PC-3 (cell line): ENCODE measurements at places on chromosomes 16 and 17.

DNA sequence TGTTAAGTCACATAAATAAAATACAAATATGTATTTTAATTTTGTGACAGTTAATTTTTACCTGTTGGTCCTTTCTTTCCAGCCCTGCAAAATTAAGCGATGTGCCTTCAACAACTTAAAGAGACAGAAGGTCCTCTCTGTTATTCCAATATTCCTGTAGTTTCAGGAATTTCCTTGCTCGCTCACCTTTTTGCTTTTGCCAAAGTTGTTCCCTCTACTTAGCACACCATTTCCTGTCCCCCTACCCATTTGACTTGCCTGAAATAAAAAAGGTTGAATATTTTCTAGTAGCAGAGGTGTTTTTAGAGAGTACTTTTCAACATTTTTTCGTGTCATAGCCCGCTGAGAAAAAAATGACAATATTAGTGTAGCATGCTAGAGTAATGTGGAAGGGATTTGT, 556 bp upstream of the MYH2 start:
- DNase-seq: no peak

DNA sequence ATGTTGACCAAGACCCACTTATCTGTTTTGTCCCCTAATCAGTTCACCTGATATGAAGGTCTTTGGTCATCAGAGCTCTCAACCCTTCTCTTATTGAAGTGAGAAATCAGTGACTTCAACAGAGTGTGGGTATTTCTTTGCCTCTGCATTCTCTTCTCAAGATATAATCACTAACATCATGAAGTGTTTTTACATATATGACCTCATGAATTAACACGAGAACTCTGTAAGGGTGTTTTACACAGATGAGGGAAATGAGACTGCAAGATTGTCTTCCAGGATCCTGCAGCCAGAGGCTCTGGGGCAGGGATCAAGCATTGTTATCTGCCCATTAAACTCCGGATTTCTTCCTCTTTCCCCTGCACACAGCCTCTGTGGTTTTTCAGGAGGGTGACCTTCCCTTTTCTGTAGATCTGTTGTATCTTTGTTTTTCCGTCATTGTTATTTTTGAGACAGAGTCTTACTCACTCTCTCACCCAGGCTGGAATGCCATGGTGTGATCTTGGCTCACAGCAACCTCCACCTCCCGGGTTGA, 22.7 kb downstream of the LCMT1 start:
- DNase-seq: no peak

- DNase-seq: no peak
These were observed 32.5 kb downstream of the AKAP10 start for GRCh38 chr17:19945009-19945626.

DNA sequence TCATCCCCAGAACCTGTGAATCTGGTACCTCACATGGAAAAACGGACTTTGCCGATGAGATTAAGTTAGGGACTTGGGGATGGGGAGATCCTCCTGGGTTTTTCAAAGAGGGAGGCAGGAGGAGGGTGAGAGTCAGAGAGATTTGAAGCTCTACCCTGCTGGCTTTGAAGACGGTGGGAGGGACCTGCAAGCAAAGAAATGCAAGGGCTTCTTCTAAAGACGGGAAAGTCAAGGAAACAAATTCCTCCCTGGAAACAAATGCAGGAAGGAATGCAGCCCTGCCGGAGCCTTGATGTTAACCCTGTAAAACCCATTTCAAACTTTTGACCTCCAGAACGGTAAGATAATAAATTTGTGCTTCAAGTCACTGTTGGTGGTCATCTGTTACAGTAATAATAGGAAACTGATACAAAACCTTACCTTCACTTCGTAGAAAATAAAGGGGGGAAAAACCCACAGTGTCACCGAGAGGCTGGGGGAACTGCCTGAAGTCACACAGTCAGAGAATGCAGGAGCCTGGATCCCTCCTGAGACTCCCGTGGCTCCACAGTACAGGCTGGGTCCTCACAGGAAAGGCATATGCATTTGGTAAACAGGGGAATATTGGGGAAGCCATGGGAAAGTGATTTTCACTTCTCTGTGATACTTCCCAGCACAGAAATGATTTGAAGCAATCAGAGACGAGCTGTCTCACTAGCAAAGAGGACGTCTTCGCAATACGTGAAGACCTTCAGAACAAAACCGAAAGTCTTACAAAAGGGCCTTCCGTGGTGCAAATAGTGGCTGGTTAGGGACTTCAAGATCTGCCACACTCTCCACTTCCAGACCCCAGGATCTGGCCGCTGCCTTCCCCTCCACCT, 58.9 kb upstream of the CLEC3A start:
- no peak for DNase-seq

DNA sequence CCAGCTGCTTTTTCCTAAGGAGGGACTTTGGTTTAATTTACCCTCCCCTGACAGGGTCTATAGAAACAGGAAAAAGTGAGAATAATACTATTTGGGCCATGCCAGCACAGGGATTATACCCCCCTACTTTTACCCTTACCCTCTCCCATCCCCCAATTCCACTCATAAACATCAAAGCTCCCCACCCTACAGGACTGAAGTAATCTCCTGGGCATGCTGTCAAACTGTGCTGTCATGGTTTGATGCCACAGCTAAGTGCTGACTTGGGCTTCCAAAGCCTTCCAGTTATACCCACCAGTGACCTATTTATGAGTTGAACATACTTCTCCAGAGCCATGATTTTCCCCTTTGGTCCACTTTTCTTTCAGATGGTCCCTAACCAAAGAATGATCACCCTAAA, 12.8 kb downstream of the PHF12 start:
- DNase-seq: no peak

DNA sequence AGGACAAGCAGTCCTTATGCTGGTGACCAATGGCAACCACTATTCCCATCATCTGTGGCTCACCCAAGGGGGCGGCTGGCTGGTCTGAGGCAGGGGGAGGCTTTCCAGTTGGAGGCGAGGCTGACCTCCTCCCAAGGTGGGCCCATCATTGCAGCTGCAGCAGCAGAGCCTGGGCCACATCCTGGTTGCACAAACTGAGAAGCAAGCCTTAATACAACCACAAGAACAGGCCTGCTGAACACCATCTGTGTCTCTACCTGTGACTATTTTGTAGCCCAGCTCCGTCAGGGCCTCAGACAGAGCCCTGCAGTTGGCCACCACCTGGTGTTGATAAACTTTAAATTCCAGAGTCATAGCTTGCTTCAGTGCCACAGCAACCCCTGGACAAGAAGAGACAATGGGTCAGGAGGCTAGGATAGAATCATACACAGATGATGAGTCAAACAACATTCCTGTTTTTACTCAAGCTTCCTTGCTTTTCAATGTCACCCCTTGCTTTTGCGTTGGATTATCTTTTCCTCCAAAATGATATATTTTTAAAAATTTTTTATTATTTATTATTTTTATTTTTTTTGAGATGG, 17.9 kb downstream of the SMCR8 start:
- no peak for DNase-seq

DNA sequence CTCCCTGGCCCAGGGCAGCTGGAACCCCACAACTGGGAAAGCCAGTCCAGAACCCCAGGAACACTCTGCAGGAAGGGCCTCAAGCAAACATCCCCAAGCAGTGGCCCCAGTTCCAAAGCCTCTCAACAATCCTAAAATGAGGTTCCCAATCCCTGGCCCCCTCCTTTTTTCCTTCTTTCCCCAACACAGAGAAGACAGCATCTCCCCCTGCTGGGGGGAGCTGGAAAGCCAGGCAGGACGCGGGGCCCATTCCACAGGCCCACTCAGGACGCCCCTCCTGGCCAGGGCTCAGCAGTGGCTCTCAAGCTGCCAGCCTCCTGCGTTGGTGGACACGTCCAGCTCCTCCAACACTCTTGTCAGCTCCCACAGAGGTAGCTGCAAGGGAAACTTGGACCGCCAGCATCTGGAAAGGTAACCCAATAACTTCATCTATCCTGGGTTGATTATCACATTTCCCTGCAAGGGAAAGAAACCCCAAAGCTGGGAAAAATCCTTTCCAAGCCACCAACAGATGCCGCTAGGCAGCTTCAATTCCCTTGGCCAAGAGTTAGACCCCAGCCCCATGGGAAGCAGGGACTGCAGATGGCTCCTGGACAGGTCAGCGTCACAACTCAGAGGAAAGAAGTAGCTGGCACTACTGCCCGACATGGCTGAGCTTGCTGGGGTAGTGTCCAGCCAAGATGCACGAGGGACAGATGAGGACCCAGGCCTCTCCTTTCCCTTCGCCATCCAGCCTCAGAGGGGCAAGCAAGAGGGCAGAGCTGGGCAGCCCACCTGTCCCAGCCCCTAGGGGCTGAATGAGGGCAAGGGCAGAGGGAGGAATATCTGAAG, 7.6 kb downstream of the HDAC5 start:
- peak; percentile 53 for DNase-seq

GRCh38 chr17:7042501-7043181, 1.3 kb downstream of the SLC16A11 start:
- no peak for DNase-seq

DNA sequence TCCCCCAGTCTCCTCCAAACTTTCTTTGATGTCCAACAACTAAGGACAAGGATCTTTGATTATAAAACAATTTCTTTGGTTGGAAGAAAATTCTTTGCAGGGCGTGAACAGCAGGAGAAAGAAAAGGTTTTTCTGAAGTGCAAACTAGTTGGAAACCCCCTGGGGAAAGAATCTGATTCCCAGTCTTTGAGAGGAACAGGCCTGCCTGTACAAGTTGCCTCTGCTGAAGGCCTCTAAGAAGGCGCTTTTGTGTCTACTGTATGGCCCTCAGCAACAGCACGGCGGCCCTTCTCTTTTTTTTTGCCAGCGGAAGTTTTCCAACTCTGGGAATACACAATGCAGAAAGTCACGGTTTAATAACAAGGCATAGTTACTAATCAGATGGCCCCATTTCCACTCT, 14.0 kb downstream of the RNF43 start:
- DNase-seq: no peak
